Activated gamma-delta T cell treated with anti-CD3 and anti-CD28 coated beads, Interleukin-2, amount 50 U/mL, for 16 hours (primary cell): ENCODE measurements at places on chromosomes 13 and 19.

- no peak for DNase-seq
Observed at GRCh38 chr13:93298713-93299112, 72.1 kb downstream of the GPC6 start.

DNA sequence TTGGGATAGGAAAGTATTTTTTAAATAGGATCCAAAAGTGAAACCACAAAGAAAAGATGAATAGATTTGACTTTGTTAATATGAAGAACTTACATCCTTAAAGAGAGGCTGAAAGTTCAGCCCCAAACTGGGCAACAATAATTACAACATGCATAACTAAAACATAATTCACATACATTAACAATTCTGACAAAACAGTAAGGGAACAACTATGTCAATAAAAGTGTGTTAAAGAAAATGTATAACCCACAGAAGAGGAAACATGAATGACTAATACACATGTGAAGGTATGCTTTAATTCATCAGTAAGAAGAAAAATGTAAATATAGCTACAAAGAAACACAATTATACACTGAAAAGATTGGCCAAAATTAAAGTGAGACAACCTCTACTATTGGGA, 1597.6 kb upstream of the MIR17HG start:
- no peak for DNase-seq

GRCh38 chr13:21670883-21671619, at the start of gene FGF9:
Gene FGF9, plus strand, starts transcription at chr13:21671073. Its CDS starts 840 bp downstream, at chr13:21671913.
- peak; percentile 66 for DNase-seq

- no peak for DNase-seq
Observed at GRCh38 chr19:29761575-29762232, 46.6 kb upstream of the C19orf12 start.

DNA sequence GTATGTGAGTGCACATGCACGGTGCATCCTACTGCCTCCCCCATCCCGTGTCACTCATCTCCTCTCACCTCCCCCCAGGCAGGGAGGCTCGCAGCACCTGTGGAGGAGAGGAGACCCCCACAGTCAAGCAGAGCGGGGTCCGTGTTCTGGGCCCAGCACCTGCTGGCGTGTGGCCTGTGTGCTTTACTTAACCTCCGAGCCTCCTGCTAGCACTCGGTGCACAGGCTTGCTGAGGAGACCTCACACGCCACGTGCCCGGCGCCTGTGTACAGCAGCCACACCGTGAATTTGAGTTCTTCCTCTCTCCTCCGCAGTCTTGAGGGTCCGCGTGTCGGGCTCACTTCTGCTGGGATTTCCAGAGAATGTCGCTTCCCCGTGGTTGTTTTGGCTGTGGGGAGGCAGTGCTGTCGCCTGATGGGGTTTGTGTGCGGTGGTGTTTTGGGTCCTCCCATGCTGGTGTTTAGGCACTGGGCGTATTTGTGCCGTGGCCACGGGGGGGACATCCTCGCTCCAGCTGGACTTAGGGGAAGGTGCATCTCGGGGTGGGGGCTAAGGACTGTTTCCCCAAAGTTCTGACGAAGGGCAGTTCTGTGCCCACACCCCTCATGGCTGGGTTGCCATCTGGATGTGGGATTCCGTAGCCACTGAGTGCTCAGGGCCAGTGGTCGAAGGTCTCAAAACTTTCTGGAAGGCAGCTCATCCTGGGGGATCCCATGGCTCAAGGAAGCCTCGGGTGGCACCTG, 34.8 kb upstream of the TMEM255B start:
- no peak for DNase-seq

- DNase-seq: no peak
Observed at GRCh38 chr13:49064476-49064875, 88.8 kb downstream of the FNDC3A start.

- no peak for DNase-seq
Observed at GRCh38 chr13:23993680-23993985, 96.3 kb upstream of the C1QTNF9B start.

- no peak for DNase-seq
Observed at GRCh38 chr13:95530178-95530577, 22.3 kb upstream of the CLDN10 start.

- DNase-seq: no peak
Observed at GRCh38 chr13:41767801-41768200, 193.1 kb downstream of the VWA8 start.

DNA sequence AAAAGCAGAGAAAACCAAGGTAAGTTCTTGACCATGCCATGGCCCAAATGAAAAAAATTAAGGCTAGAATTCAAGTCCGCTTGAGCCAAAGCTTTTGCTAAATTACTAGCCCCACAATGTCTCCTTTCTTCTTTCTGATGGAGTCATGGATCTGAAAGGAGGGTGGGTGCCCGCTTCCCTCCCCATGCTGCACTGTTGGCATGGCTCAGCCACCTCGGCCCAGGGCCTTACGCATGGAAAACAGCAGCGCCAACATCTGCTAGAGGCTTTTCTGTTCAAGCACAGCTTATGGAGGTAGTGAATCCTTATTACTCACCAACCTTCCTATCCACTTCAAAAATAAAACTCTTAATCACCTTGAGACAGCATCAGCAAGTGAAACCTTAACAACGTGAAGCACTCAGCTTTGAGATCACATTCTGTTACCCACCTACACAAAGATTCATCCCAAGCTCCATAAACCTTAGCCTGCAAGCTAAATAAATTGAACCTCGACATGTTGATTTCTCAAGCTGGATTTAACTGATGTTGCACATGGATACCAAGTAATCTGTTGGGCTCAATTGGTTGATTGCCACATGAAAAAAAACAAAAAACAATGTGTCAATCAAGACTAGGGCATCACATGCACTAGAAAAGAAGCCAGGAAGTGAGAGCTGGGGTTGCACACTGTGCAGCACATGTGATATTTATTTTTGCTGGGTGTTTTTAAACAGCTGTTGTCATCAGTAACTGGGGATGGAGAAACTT, 43.4 kb downstream of the TPT1 start:
- no peak for DNase-seq

DNA sequence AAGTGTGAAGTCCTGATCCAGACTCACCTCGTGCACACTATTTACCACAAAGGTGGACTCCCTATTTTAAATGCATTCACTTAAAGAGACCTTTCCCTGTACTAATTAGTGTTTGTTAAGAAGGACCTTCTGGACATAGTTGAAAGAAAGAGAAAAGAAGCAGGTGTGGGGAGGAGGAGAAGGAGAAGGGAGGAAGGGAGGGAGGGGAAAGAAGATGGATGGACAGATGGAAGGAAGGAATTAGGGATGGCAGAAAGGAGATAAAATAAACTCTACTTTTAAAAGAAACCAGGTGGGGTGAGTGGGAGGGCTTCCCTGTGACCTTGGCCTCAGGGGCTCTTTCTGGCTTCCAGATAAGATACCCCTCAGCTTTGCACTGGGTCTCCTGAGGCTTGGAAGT, 21.4 kb downstream of the ZNF175 start:
- no peak for DNase-seq

- DNase-seq: no peak
Observed at GRCh38 chr13:33153421-33154404, 131.8 kb downstream of the STARD13 start.

DNA sequence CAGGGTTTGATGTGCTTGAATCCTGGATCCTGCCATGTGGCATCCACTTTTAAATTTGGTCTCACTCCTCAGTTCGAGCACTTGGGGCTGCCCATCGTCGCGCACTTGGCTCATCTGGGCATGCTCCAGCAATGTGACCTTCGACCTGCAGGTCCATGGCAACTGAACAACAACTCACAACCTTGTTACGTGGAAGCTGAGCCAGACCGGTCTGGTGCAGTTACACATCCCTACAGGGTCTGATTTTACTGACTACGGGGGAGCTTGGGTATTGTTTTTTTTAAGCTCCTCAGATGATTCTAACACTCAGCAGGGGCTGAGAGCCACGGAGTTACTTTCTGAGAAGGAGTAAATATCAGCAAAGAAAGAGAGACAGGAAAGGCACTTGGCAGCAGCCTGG, 769.6 kb downstream of the UQCRFS1 start:
- no peak for DNase-seq

DNA sequence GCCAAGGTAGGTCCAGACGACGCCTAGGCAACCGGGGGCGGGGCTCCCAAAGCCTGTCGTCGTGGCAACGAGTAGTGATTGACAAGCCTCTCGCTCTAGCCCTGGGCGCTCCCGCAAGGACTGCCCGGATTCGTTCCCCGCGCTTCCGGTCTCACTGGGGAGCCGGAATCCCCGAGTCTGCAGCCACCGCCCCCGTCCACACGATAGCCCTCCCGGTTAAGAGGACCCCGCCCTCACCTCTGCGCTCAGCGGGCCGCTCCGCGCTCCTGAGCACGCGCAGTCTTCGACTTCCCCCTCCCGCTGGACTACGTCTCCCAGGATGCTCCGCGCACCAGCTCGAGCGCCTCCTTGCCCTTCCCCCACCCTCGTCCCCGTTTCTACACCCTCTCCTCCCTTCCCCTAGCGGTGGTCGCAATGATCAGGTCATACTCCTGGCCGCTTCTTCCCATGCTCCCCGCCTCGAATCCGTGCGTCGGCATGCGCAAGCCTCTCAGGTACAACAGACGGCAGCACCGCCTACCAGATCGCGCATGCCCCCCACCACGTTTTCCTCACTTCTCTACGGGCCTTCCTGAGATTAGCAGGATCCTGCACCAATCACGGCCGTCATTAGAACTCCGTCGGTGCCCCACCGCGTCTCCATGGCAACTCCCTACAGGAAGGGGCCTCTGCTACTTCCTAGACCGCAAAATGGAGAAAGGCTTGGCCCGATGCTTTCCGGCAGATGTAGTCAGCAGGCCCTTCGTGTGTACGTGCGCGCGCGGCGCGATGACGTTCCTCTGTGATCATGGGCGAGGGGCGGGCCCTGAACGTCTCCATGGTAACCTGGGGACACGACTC, at the start of gene MZF1:
MZF1 (minus strand) TSS at position 518 of the 840 bp plus-strand sequence. CDS start 1,946 bp downstream, outside the sequence.
- peak; percentile 99 for DNase-seq

- DNase-seq: no peak
Observed at GRCh38 chr19:29573486-29573885, 32.6 kb upstream of the POP4 start.

DNA sequence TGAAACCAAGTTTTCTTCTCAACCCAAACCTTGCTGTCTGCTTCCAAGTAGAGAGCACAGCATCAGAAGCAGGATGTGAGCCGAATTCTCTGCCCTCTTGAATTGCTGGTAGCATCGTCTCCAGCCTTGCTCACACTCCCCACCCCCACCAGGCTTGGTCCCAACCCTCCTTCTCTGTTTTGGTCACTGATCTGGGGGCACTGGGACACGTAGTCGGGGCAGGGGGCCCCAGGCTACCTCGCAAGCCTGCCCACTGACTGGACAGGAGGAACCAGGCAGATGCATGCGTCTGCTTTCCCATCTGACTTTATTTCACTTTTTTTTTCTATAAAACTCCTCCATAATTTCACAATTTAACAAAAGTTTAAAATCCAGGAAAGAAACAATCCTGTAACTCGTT, 69.7 kb downstream of the MLLT1 start:
- no peak for DNase-seq

DNA sequence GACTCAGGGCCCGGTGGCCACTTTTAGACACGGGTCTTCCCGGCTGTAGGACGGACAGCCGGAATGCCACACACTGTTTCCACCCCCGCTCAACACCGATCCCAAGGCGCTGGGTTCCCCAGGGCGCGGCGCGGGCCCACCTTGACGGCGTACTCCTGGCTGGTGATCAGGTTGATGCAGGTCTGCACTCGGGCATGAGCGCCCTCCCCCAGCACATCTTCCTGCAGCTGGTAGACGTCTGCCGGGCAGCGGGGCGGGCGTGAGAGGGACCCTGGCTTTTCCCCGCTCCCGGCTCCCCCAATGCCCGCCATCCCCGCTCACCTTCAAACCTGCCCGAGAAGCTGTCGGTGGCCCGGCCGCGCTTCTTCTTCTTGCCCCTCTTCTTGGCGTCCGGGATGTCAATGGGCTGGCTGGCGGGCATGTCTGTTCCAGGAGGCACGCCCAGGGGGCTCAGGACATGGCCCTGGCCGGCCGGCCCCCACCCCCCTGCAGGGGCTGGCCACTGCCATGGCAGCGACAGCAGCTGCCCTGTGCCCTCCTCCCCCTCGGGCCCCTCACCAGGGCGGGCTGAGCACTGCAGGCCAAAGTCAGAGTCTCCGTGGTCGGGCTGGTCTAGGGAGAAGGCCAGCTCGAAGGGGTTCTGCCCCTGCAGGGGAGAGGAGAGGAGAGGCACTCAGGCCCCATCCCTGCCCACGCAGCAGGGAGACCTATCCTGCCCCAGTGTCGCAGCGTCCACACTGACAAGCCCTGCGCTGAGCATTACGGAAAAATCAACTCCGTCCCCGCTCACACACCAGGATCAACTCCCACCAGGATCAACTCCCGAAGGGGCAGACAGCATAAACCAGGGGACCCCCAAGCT, 4.8 kb downstream of the MKNK2 start:
- DNase-seq: no peak

DNA sequence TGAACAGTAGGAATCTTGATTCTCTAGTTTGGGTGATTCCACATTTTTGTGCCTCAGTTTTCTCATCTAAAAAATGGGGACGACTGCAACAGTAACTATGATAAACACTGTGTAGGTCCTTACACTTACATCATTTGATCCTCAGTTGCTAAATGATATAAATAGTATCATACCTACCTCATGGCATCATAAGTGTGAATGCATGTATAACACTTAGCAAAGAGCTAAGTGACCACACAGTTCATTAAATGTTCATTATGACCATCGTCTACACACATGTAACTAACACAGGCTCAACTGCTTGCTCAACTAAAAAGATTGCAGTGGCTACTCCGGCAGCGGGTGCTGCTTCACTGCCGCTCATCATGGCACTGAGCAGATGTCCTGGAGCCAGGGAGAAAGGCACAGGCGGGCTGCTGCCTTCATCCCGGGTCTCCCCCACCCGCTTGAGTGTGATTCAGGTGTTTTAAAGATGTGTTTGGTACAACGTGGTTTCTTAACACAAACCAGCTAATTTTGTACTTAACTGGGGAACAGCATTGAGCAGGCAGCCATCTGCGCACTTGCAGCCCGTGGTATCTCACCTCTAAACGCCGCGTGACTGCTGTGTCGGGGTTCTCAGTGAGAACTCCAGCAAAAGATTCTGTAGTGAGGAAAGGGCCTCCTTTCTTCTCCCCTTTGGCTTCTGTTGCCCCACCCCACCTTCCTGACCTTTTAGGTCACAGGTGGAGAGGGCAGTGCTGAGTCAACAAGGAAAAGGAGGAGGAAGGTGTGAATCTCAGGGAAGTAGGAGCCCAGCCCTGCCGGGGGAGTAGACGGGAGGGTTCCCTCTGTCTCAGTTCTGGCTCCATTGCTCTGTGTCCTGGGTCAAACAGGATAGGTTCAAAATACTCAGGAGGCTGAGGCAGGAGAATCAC, 11.7 kb upstream of the ACTN4 start:
- DNase-seq: no peak
